T-helper 1 cell treated with Interleukin-12 subunit alpha and Interleukin-12 subunit beta and Interleukin-4 antibody, amounts not matched to agents 30 ng/mL and 1 ng/mL, for 36 hours (primary cell): ENCODE measurements at places on chromosomes 5 and 9. TPM values are rescaled to one million over a fixed set of nuclear protein-coding genes. Genes with fewer than 3 reads are reported as not detected.

The FOXD4 gene
- total RNA-seq, result 0.20 TPM in 1 of 2 replicates, not detected in the other

The SPOUT1 gene
- total RNA-seq, result 93.1 and 105 TPM in 2 replicates

The CCDC180 gene
- 2.9 and 5.9 TPM in 2 replicates for total RNA-seq

The NDUFAF2 gene
- total RNA-seq, result 14.9 and 15.2 TPM in 2 replicates

The GFI1B gene
- not detected in 2 replicates for total RNA-seq

The LHFPL2 gene
- total RNA-seq, result 0.25 and 0.46 TPM in 2 replicates

The PCDHGB6 gene
- 0.22 and 0.37 TPM in 2 replicates for total RNA-seq

The C8G gene
- total RNA-seq, result 3.1 and 4.2 TPM in 2 replicates

The CERCAM gene
- total RNA-seq, result 0.88 and 1.7 TPM in 2 replicates

The ENTPD2 gene
- not detected in 2 replicates for total RNA-seq

The ARSI gene
- not detected in 2 replicates for total RNA-seq

The FCHO2 gene
- total RNA-seq, result 0.66 and 1.4 TPM in 2 replicates
